ENCODE measurements at places on chromosomes 2 and 18.

- no peak for DNase-seq
These were observed 150.5 kb upstream of the SMAD7 start for GRCh38 chr18:49101236-49101635.

- no peak for DNase-seq
These were observed 14.4 kb downstream of the INHBB start for GRCh38 chr2:120360307-120360855.

GRCh38 chr2:46246790-46247189, 50.4 kb upstream of the EPAS1 start:
- no peak for DNase-seq

DNA sequence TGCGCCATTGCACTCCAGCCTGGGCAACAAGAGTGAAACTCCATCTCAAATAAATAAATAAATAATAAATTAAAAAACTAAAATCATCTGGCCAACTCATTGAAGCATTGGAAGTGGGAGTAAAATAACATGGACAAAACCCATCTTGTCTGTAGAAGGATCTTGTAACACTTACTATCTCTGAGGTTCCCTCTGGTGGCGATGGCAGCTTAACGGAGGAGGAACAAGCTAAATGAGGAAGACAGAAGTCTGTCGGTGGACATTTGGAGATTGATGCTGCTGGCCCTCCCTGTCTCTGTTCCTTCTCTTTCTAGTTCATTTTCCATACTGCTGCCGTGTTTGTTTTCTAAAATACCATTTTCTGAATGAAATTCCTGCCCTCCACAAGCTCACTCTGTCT, 43.4 kb downstream of the ZCCHC2 start:
- no peak for DNase-seq

GRCh38 chr2:1663621-1664020, 80.7 kb downstream of the PXDN start:
- no peak for DNase-seq

GRCh38 chr18:32701313-32701712, 71.5 kb downstream of the KLHL14 start:
- DNase-seq: no peak

GRCh38 chr18:11927497-11927896, 19.4 kb upstream of the MPPE1 start:
- DNase-seq: no peak

DNA sequence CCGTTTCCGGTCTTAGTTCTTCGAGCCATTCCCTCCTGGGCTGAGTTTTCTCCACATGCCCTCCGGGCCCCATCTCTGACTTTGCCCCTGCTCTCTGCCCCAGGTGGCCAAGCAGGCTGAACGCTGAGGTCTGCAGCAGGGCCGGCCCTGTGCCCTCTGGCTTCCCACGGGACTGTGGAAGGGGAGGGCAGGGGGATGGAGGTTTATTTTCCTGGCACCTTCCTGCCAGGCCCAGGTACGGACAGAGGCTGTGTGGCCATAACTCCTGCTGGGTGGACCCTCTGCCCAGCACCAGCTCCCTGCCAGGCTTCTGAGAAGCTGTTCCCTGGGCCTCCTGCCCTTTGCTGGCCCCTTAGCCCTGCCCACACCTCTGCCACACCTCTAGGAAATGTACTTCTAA, 164.0 kb downstream of the TFCP2L1 start:
- no peak for DNase-seq

GRCh38 chr2:53913721-53914120, 54.0 kb upstream of the GPR75 start:
- DNase-seq: no peak

DNA sequence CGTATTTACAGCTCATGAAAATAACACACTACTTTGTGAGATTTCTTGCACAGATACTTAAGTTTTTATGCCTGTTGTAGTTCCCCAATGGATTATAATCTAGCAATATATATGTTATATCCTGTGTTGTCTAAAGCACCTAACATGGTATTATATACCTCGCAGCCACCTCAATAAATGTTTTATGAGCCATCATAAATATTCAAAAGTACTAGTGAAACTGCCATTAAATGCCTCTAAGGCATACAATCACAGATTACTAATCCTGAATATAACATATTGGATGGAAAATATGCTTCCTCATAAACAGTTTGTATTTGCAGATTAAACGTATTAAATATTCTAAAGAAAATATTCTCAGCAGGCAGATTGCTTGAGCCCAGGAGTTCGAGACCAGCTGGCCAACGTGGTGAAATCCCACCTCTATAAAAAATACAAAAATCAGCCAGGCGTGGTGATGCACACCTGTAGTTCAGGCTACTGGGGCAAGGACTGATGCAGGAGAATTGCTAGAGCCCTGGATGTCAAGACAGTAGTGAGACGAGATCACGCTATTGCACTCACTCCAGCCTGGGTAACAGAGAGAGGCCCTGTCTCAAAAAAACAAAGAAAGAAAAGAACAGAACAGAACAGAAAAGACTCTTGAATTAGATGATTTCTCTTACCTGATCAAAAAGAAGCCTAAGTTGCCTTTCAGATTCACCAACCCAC, 64.1 kb downstream of the ATAD2B start:
- DNase-seq: no peak

GRCh38 chr2:18445433-18446320, 114.8 kb downstream of the RDH14 start:
- no peak for DNase-seq

- DNase-seq: no peak
These were observed 15.1 kb downstream of the TRAK2 start for GRCh38 chr2:201436141-201436540.

GRCh38 chr2:65411056-65411795, 21.2 kb downstream of the SPRED2 start:
- no peak for DNase-seq

DNA sequence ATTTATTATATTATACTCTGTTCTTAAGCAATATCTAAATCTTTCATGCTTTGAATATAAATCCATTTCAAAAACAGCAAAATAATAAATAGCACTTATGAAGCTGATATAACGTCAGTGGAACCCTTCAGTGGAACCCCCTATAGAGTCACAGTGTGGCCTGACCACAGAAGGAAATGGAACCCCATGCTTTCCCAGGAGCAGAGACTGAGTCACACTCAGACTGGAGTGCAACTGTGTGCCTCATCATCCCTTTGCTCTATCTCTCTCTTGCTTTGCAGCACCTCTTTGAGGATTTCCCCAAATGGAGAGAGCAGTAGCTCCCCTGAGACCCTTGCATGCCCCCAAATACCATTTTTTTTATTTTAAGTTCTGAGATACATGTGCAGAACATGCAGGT, 13.1 kb downstream of the NXPH2 start:
- DNase-seq: no peak

- no peak for DNase-seq
These were observed 24.0 kb upstream of the VPS4B start for GRCh38 chr18:63446266-63446665.

DNA sequence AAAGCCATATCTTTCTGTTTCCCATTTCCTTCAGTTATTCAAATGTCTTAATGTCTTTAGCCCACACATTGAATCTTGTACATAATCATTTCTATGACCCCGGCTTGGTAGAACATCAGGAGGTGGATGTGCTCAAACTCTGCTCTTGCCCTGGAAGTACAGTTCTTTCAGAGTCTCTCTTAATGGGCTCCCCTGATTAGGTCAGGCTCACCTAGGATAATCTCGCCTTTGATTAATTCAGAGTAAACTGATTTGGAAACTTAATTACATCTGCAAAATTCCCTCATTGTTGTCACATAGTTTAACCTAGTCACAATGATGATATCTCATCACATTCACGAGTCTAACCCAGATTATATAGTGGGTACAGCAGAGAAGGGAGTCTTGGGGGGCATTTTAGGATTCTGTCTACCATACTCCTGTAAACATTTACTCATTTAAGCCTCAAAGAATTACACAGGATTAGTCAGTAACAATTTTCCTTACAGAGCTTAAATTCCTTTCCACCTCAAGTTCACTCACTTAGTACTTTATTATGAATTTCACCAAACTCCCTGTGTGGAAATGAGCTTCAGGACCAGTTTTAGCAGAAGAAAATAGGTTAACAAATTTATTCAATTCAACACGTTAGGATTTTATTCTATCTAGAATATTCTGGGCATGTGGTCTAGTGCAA, 135.5 kb downstream of the FHOD3 start:
- no peak for DNase-seq

GRCh38 chr18:61755555-61755954, 137.3 kb downstream of the RNF152 start:
- no peak for DNase-seq

GRCh38 chr2:174836377-174836994, 72.2 kb upstream of the CHRNA1 start:
- DNase-seq: peak; percentile 71

DNA sequence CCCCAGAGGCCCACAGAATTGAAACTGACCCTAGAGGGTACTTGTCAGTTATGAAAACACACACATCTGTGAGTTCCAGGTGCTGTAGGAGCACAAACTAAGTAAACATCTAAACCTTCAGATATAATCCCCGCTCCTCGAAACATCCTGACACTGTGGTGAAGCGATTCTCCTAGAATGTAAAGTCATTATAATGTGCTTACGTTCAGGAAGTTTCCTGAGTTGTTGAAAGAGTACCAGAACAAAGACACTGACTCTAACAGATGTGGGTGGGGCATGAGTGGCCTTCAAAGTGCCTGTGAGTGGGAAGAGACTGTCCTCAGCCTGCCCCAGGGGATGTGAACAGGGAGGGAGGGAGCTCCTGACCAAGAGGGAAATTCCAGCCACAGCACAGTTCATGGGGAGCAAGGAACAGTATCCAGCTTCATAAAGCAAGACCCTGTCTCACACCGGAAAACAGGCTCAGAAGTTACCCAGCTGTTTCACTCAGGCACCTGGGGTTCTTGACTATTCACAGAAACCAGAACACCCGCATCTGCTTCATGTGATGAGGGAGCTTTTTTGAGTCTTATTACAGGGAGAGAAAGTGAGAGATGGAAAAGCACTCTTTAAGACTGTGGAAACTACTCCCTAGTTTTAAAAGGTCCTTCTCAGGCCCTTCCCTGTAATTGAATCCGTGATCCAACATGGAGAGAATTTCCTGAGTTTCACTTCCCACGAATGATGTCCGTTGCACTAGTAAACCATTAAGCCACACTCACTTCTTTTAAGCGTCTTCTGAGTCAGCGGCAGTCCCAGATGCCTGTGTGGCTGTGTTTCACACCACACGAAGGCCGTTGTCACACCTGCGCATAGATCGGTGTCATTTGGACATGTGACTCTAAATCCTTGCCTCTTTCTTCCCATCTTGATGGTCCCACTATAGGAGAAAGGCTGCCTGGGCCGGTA, 88.6 kb upstream of the EML6 start:
- DNase-seq: no peak

DNA sequence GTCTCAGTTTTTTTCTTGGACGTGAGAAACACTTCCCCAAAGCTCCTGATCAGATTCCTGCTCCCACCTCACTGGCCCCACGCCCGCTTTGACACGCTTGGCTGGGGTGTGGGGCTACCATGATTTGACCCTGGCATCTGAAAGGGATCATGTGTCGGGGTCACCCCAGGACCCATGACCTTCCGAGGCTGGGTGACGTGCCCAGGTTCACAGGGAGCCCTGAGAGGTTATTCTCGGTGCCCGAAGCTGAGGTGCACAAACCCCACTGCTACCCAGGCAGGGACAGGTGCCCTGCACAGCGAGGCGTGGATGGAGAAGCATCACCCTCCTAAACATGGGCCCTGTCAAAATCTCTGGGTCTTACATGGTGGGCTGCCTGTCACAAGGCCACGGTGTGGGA, 404.1 kb downstream of the GALR1 start:
- DNase-seq: no peak

Data from amniotic stem cell (primary cell).